ENCODE measurements at places on chromosomes 2 and 18.

DNA sequence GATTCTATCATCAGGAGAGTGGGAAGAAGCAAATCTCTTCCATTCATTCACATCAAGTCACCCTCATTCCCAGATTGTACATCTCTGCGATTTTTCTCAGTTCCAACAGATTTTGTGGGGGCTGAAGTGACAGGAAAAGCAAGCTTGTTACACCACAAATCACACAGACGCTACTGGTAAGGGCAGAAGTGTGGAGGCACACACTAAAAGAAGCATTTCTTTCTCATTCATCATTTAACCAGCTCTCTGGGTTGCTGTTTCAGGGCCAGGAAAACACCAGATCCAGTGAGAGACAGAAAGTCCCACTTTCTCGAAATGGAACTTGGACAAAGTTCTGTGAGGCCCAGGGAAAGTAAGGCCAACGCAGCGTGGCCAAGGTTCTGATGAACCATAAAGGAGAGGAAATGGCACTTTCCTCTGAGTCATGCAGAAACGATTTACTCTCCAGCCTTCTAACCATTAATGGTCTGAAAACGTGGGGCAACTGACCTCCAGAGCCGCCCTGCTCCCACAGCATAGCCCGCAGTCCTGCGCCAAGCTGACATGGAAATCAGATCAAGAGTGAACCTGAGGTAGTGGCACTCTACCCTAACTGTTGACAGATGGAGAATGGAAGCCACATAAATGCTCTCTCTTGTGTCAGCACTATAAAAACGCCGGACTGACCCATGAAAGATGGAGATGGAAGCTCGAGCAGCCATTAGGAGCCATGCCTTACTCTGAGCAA is 191.0 kb downstream of the C1D start:
- DNase-seq: peak; percentile 18

DNA sequence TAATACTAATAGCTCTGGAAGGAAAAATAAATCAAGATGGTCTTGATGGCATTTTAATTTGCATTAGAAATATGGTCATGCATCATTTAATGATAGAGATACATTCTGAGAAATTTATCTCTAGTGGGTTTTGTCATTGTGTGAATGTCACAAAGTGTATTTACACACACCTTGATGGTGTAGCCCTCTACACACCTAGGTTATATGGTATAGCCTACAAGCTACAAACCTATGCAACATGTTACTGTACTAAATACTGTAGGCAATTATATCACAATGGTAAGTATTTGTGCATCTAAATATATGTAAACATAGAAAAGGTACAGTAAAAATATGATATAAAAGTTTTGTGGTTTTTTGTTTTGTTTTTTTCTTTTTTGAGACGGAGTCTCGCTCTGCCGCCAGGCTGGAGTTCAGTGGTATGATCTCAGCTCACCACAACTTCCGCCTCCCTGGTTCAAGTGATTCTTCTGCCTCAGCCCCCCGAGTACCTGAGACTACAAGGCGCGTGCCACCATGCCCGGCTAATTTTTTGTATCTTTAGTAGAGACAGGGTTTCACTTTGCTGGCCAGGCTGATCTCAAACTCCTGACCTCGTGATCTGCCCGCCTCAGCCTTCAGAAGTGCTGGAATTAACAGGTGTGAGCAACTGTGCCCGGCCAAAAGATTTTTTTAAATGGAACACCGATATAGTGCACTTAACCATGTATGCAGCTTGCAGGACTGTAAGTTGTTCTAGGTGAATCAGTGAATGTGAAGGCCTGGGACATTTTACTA is 83.7 kb upstream of the UBXN4 start:
- DNase-seq: no peak

DNA sequence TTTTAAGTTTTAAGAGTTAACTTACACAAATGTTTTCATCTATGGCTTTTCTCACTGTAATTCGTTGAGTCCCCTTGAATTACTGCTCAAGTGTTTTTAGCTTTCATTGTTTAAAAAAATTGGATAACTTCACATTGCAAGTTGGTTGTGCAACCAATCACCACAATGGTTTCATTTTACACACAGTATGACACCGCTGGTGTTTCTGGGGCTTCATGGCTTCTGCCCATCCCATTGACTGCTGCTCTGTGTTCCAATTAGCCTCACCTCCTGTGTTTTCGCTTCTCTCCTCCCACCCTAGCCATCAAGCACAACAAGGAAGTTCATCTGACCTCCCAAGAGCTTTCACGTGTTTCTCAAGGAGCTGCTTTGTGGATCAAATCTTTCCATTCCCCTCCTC is 199.1 kb upstream of the CHAC2 start:
- no peak for DNase-seq

- no peak for DNase-seq
These were observed 69.4 kb downstream of the TWSG1 start for GRCh38 chr18:9403795-9404564.

DNA sequence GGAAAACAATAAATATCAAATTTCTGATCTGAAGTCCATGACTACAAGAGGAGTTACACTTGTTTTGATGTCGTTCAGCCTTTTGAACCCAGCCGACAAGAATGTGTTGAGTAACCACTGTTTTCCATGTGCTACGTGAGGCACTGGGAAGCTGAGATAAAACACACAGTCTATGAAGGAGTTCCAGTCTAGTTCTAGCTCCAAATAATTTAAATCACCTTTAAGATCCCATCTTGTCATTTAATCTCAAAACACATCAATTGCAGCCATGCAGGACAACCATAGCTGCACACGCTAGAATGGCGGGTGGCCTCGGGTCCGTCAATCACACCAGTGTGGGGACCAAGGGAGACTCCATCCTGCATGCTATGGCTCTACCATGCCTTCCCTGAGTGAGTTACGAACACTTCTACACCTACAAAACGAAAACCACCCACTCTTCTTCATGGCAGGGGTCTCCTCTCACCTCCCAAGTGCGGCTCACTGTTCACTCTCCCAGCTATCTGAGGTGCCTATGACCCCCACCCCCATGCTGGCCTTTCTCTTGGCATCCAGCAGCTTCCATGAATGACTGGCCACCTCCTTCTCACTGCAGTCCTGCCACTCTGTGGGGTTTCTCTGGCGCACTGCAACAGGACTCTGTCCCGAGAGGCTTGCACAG is 3.8 kb downstream of the FHL2 start:
- DNase-seq: no peak

DNA sequence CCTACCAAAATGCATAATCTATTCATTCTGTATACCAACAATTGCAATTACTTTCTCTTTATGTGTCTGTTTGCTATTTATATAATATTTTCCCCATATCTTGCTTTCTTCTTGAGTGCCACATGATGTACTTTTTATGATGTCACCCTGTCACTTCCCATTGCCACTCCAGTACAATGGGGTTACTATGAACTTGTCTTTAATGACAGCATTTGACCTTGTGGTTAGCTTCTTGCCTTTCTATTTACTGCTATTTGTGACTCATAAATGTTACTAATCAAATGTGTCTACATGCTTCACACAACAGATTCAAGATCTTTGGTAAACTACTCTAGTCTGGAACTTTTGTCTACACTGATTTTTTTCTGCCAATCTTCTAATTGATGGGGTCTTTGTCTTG is 486.3 kb downstream of the NR4A2 start:
- no peak for DNase-seq

GRCh38 chr2:238642973-238643372 is 204.9 kb upstream of the TWIST2 start:
- DNase-seq: no peak

GRCh38 chr2:212173331-212173730 is 365.3 kb downstream of the ERBB4 start:
- no peak for DNase-seq

DNA sequence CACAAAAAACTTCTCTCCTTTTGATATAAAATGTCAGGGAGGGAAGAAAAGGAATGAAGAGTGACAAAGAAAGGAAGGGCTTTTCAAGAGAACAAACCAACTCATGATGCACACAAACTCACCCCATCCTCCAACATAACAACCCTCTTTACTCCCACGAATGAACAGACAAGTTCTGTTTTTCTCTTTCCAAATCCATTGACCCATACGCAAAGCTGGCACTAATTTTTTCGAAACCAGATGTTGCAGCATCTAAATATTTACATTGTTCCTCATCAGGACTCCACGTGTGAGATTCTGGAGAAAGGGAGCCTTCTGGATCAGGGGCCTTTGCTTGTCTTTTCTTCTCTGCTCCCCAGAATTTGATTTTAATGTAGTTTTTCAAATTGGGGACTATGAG is 143.3 kb upstream of the BCL2L11 start:
- no peak for DNase-seq

DNA sequence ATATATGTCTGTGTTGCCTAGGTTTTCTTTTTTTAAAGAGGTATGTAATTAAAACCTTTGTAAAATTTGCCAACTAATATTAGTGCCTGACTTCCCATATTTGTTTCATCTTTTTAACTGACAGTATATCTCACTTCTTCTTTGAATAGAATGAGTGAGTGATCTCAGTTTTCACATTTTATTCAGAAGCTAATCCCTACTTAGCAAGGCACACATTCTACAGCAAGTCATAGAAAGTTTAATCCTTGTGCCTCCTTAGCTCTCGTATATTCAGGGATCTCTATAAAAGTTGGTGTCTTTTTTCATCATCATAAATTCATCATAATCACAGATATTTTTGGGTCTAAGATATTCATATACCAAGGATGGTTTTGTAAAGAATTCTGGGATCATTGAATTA is 66.6 kb downstream of the RIF1 start:
- DNase-seq: no peak

DNA sequence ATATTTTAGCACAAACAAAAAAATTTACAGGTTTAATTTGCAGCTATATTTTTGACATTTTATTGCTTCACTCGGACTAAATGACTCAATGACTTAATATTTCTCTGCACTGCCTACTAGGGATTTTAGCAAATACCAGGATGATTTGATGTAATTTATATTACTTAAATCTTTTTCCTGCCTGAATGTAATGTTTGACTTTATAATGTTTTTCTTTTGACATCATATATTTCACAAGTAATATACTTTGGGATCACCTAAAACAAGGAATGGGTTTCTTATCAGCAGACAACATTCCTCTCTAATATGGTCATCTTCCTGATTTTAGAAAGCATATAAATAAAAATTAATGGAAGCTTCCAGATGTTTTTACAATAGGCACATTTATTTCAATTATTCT is 253.2 kb upstream of the EPC2 start:
- no peak for DNase-seq

- DNase-seq: no peak
These were observed 48.0 kb downstream of the MGAT5 start for GRCh38 chr2:134301928-134302260.

GRCh38 chr2:37610638-37611289 is 60.7 kb downstream of the CDC42EP3 start:
- no peak for DNase-seq

- DNase-seq: no peak
These were observed 17.2 kb downstream of the EIF4E2 start for GRCh38 chr2:232567721-232568120.

DNA sequence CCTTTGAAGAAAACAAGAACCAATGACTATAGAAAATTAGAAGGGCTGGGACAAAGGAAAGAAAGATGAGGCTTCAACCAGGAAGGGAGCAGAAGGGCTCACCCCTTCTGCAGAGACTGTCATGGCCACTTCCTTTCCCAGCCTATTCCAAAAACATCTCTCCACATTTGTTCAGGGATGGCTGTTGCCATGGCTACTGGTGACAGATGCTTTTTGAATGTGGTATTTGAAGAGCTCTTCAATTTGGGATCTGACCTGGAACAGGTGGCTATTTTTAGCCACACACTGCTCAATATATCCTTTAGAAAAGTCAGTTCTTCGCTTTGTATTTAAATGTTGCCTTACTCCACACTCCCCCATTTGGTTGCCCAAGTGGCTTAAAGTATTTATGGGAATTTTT is 64.1 kb upstream of the LCLAT1 start:
- DNase-seq: peak; percentile 10

GRCh38 chr2:217964275-217965161 is 38.3 kb downstream of the TNS1 start:
- no peak for DNase-seq

DNA sequence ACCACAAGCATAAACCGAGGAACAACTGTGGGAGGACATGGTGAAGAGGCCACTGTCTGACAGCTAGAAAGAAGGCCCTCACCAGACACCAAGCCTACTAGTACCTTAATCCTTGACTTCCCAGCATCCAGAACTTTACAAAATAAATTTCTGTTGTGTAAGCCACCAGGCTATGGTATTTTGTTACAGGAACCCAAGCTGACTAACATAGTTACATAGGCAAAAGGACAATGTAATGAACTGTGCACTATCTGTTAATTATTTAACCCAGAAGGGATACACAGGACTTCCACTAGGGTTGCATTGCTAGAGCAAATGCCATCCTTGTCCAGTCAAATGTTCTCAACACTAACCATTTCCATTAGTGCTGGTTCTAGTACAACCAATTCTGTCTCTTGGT is 47.7 kb upstream of the DOK6 start:
- no peak for DNase-seq

DNA sequence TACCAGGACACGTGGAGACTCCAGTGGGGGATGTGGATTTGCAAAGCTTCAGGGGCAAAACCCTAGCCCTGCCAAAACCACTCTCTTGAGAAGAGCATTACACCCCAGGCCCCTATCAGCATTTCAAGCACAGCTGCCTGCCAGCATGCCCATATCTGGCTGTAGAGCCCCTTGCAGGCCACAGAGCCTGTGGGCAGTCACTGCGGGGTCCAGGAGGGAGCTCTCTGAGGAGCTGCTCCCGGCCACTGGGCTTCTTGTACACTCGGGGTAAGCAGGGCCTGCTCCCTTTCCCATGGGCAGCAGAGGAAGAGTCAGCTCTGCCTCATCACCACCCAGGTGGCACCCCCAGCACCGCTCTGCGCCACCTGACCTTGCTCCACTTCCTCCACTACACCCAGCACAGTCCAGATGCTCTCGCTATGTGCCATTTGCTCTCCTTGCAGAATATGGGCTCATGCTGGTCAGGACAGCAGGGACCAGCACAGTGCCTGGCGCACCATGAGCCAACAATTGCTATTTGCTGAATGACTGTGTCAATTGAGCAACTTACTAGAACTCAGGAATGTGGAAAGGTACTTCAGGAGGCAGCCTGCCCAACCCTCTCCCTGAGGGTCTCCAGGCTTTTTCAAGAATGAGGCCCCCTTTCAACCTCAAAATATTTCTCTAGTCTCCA is 7.4 kb downstream of the CHST10 start:
- DNase-seq: no peak

GRCh38 chr2:143545949-143546255 is 416.7 kb downstream of the ARHGAP15 start:
- DNase-seq: no peak

DNA sequence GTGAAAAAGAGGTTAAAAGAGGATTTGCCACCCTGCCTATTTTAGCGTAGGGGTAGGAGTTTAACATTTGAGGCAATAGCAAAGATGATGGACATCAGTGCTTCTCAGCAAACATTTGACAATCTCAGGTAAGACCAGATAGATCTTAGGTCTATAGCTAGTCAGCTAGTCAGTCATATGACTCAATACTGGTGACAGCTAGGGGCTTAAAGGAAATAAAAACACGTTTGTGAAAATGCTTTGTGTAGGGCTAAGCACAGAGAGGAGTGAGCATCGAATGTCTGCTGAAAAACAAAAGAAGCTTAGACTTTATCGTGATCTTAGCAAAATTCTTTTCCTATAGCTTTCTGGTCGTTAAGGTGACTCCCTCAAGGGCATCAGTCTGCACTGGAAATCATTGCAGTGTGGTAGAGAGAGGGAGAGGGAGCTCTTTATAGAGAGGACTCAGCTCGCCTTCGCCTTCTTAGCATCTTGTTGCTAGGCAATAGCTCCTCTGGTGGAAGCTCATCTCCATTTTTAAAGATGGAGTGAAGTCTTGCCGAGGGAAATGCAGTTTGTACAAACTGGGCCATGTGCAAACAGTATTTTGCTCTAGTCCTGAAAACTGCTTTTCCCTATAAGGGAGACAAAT is 62.8 kb upstream of the SLC38A11 start:
- no peak for DNase-seq
